Astrocyte (in vitro differentiated cells and primary cell): ENCODE measurements at places on chromosomes 11 and 22. TPM values are rescaled to one million over a fixed set of nuclear protein-coding genes. Genes with fewer than 3 reads are reported as not detected.

- DNase-seq: peak; percentile 25
These were observed 29.0 kb downstream of the ANKRD42 start for GRCh38 chr11:83222499-83222898.

Gene CYTH4
- total RNA-seq: not detected in 2 replicates

DNA sequence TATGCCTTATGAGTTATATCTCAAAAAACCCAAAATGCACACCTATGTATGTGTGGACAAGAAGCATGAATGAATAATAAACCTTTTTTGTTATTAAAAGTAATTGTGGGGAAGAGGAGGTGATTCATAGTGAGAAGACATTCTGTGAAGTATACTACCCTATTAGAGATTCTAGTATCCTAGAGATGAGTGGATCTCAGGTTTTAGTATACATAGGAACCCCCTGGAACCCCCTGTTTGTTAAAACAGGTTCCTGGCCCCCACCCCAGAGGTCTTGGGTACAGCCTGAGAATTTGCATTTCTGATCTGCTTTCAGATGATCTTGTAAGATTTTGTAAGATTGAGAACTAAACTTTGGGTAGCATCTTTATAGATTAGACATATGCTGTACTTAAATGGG, 17.5 kb downstream of the NUCB2 start:
- DNase-seq: no peak

Gene GGT1
- 2.9 and 3.1 TPM in 2 replicates for total RNA-seq

GRCh38 chr11:133362916-133363315, 169.4 kb downstream of the OPCML start:
- DNase-seq: no peak

GRCh38 chr11:11588891-11589290, 32.9 kb downstream of the GALNT18 start:
- no peak for DNase-seq

- no peak for DNase-seq
These were observed 32.3 kb downstream of the MIAT start for GRCh38 chr22:26689513-26690301.

Gene CD44
- total RNA-seq: 148 and 154 TPM in 2 replicates

Gene LARGE2
- 0.36 and 1.1 TPM in 2 replicates for total RNA-seq

GRCh38 chr11:117583063-117583801, 213.8 kb downstream of the DSCAML1 start:
- DNase-seq: peak; percentile 3

Gene TBC1D10A
- 32.7 and 33.3 TPM in 2 replicates for total RNA-seq

DNA sequence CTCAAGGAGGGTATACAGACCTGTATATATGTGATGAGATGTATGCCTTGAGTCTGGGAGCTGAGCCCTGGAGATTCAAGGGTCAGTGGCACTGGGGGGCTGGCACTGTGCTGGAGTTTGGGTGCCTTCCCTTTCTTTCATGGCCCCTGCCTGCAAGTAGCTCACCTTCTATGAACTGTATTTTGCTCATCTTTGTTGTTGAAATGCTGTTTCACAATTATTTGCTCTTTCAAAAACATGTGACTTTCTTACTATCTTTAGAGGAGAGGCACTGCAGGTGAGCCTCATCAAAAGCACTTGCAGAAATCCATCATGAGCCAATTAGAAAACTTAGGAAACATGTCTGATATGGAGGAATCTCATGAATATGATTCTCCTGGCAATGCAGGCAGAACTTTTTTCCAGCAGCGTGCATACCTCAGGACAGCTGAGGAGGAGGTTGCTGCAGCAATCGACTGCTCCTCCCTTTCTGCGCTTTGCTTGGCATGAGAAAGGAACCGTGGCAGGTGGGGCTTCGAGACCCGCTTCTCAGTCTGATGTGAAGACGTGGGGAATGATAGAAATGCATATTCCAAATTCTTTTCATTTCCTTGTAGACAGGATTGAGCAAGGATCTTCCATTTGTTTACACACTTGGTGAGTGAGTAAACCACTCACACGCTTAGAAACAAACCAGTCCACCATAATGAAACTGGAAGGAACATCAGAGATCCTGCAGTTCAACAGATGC, 178.4 kb upstream of the E2F8 start:
- DNase-seq: peak; percentile 37

- DNase-seq: no peak
These were observed 729.8 kb upstream of the ANO3 start for GRCh38 chr11:25602149-25602548.

GRCh38 chr11:96990914-96991313, 601.1 kb downstream of the JRKL start:
- no peak for DNase-seq

GRCh38 chr11:64341851-64342791, 2.1 kb downstream of the CCDC88B start:
- peak; percentile 61 for DNase-seq

DNA sequence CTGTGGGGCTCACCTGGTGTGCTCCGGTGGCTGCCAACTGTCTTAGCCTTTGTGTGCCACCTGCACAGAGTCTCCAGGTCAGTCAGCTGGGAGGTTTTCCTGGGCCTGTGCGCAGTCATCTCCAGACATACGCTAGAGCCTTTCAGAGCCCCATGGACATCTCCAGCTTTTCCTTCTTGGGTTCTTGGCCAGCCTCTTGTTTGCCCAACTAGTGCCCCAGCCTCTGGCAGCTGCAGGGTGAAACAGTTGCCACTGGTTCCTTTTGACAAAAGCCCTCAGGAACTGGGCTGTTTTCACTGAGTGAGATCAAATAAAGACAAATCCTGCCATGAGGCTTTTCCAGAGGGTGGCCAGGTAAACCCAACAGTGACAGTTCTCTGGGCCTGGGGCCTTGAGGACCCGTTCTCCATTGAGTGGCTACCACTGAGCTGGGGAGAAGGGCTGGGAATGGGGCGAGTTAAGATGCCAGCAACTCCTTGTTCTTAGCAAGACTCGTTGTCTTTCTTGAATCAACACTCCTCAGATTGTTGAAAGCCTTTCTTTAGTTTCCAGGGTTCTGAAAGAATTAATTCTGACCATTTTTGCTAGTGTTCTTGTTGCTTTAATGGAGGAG, 16.7 kb upstream of the RANBP1 start:
- no peak for DNase-seq

DNA sequence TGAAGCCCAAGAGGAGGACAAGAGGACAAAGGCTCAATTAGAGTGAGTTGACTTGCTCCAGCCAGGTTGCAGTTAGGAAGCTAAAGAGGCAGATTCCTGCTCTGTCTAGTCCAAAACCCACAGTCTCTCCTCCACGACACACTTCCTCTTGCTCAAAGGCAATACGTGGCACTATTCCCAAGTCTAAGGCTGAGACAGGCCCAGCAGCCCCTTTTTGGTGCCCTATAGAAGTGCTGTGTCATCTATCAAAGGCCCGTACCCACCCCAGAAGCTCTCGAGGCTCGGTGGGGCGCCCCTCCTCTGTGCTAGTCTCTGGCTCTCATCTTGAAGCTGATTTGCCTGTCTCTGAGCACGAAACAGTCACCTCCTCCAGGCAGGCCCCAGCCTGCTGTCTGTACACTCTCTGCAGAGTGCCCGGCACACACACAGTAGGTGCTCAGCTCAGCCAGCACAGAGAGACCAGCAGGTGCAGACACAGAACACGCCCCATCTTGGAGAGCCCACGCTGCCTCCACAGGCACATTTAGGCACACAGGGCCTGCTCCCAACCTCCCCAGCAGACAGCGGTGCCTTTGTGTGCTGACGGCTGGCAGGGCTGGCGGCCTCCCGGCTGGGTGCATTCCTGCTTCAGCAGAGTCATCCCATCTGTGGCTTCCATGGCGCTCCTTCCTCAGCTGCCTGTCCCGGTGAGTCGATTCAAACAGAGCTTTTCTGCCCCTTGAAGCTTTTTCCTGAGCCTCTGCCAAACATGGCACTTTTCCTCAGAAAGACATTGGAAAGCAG, 52.8 kb downstream of the MYH9 start:
- peak; percentile 81 for DNase-seq

Gene A4GALT
- 1.6 and 1.9 TPM in 2 replicates for total RNA-seq

DNA sequence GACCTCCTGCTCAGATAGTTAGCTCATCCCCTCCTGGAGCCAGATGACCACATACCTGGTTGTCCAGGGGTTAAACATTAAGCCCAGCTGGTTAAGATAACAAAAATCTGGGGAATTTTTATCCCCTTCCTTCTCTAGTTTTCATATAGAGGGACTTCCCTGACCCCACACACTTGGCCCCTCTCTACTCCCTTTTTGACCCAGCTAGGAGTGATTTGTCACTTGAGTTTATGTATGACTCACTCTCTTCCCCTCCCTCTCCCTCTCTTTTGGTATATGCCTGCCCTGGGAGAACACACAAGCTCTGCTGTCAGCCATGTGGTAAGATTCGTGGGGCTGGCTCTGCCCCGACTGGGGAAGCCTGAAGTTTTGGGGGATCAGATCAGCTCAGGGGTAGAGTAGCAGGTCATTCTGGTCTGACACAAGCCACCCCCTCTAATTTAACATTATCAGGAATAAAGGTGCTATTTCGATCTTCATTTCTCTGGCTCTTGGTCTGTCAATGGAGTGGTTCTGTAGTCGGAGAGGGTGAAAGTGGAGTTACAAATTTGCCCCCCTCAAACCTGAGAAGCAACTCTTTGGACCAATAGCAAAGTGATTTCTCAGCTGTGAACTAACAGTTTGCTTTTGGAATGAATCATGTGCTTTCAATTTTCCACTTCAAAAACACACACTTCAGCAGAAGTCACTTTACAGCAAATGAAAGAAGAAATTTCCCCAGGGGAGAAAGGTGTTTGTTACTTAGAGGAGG, 415.3 kb upstream of the CADM1 start:
- DNase-seq: peak; percentile 81

DNA sequence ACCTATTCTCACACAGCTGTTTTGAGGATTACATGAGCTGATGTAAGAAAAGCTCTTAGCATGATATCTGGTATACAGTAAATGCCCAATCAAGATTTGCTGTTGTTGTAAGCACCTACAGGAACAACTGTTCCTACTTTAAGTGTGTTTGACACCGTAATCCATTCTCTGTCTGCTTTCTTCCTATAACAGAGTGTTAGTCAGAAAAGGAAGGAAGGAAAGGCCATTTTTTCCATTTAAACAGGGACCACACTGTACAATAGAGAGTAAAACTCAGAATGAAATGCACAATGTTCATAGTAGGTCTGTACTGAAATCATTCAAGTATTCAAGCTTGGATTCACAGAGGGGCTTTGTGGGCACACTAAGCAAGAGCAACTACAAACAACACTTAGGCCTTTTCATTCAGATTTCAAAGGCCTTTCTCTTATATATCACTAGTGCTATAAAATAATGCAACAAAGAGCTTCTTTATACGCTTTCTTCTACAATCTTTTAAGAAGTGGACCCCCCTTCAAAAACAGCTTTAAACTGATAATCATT, 21.5 kb downstream of the MTCH2 start:
- no peak for DNase-seq

- DNase-seq: peak; percentile 95
These were observed 715.8 kb upstream of the LRRC4C start for GRCh38 chr11:42175203-42175602.

Gene OR5B21
- not detected in 2 replicates for total RNA-seq

GRCh38 chr22:35664955-35665587, 16.8 kb downstream of the APOL6 start:
- DNase-seq: no peak

DNA sequence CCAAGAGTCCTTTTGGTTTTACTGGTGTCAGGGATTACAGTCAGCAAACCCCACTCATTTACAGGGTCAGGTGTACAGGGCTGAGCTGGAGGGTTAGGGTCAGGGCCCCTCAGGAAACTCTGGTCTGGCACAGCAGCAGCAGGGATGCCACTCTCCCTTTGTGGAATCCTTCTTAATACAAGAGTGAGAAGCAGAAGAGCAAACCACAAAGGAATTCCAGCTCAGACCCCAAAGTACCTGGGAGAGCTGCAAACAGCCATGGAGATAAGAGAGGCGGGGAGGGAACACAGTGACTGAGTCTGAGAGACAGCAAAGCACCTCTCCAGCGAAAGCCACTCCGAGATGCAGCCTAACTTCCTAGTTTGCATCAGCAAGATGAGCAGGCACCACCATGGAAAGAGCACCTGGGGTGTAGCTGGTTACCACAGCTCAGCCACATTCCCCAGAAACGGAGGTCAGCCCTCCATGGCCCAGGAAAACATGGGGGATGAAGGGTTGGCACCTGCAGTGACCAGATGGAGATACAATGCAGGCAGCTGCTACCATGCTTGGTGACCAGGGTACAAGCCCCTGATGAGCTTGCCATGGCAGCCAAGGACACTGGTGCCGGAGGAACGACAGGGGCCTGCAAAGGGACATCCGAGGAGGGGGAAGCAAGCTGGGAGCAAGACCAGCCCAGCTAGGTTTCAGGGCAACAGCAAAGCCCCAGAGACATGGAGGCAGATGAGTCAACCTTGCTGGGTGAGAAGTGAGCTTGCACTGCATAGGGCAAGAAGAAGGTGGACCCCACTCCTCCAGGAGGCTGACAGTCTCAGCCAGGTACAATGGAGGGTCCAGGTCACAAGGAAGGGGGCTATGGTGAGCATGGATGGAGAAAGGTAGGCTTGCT, 3.9 kb downstream of the BET1L start:
- DNase-seq: no peak

Gene RASSF10
- 1.2 and 2.0 TPM in 2 replicates for total RNA-seq

DNA sequence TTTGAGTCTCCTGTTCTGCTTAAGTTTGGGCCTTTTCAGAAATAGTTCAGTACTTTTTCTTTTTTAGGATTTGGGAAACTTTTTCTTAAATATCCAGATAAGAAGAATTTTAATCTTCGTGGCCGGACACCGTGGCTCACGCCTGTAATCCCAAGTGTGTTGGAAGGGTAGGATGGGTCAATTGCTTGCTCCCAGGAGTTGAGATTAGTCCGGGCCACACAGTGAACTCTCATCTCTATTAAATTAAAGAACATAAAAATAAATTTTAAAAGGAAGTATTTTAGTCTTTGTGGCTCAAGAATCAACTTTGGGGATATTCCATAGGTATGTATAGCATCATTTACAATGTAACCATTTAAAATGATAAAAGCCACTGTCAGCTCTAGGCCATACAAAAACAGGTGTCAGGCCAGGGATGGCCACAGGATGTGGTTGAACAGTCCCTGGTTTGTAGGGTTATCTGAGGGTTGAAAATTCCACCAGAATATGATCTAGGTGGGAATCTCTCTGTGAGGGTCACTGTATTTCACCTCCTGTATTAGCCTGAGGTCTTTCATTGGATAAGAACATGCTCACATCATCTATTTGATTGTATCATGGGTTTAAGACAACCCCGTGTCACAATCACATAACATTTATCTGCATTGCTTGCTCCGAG, 115.6 kb downstream of the GGTLC2 start:
- DNase-seq: no peak

GRCh38 chr11:62905296-62905695, 15.9 kb downstream of the CHRM1 start:
- DNase-seq: no peak

- no peak for DNase-seq
These were observed 16.9 kb upstream of the DDX17 start for GRCh38 chr22:38523029-38523428.

Gene TUB
- 5.7 and 6.0 TPM in 2 replicates for total RNA-seq

Gene LRRC51
- total RNA-seq: 4.2 and 4.4 TPM in 2 replicates

Gene C11orf97
- not detected in 2 replicates for total RNA-seq

Gene TBX1
- 2.0 and 6.8 TPM in 2 replicates for total RNA-seq

GRCh38 chr11:105142167-105142566, 2.6 kb upstream of the CARD18 start:
- no peak for DNase-seq

Gene RTN4RL2
- 0.50 and 0.65 TPM in 2 replicates for total RNA-seq

GRCh38 chr11:73729594-73730206, 31.2 kb downstream of the RAB6A start:
- no peak for DNase-seq

GRCh38 chr11:82003671-82004515, 729.8 kb downstream of the FAM181B start:
- DNase-seq: peak; percentile 8

Gene ME3
- total RNA-seq: 26.5 and 28.6 TPM in 2 replicates
